ENCODE measurements at places on chromosomes 2 and 18. TPM values are rescaled to one million over a fixed set of nuclear protein-coding genes. Genes with fewer than 3 reads are reported as not detected.

GRCh38 chr2:128433911-128434550, 115.4 kb upstream of the HS6ST1 start:
- DNase-seq: no peak

DNA sequence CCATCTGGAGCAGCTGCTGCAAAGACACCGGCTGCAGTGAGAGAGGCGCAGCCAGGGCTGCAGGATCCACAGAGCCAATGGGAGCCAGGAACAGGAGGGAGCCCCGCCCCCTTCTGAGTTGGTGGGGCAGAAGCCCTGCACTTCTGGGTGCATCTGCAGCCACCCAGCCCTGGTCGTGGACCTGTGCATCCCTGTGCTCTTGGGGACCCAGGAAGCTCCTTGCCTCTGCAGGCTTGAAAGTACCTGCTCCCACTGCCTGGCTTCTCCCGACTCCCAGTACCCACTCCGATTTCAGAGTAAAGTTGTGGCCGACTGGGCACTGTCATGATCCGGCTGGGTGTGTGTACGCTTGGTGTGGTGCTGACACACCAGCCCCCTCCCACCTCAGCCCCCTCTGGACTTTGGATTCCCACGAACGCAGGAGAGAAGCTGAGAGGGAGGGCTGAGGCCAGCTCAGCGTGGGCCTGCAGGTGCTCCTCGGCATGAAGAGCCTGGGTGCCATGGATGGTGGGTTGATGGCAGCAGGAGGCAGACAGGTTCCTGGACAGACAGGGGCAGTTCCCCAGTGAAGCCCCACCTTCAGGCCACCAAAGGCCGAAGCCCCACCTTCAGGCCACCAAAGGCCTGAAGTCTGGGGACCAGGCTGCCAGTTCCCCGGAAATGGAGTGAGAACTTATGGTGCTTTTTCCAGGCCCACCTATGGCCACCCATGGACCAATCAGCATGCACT, 34.9 kb downstream of the LRRTM4 start:
- no peak for DNase-seq

DNA sequence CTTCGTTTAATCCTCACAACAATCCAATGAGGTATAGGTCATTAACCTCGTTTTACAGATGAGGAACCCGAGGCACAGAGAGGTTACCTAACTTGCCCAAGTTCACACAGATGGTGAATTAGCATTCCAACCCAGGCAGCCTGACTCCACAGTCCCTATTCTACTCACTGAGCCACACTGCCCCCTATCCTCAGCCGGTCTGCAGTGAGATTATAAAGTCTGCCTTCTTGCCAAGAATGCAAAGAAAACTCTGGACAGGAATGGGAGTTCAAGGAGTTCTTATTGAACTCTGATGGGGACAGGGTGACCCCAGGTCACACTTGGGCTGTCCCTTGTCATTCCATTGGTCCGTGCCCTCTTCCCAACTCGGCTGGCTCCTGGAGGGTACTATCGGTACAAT, 118.1 kb upstream of the MSH6 start:
- DNase-seq: no peak

GRCh38 chr2:203104273-203104672, 89.6 kb downstream of the NBEAL1 start:
- DNase-seq: no peak

DNA sequence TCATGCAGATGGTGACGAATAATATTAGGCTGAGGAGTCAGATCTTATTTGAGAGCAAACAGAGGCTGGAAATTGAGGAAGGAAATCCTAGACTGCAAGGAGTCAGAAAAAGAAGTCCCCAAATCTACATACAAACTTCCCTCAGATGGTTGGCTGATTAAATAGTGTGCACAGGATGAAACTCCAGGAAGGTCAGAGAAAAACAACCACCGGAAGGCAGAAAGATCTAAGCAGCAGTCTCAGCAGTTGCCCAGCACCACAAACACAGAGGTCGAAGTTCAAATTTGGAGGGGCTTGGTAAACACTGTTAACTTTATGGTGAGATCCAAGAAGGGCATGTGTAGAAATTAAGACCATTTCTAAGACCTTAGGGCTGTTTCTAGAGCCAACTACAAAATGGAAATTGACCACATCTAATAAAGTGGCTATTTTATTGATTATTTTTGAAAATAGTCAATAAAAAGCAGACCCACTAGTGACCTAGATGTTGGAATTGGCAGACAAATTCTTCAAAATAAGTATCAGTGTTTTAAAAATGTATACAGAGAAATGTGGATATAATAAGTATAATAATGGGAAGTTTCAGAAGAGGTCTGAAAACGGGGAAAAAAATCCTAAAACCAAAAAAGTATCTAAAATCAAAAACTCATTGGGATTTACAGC, 134.8 kb downstream of the GALNT1 start:
- no peak for DNase-seq

Gene CNTNAP5
- total RNA-seq: not detected

Gene NEU2
- total RNA-seq: not detected

All from naive thymus-derived CD4-positive, alpha-beta T cell (primary cell).